ENCODE measurements at places on chromosomes 11 and 22.

GRCh38 chr22:44365832-44366231 is 53.1 kb upstream of the SHISAL1 start:
- no peak for DNase-seq

GRCh38 chr22:26952451-26953011 is 295.1 kb downstream of the MIAT start:
- DNase-seq: no peak

DNA sequence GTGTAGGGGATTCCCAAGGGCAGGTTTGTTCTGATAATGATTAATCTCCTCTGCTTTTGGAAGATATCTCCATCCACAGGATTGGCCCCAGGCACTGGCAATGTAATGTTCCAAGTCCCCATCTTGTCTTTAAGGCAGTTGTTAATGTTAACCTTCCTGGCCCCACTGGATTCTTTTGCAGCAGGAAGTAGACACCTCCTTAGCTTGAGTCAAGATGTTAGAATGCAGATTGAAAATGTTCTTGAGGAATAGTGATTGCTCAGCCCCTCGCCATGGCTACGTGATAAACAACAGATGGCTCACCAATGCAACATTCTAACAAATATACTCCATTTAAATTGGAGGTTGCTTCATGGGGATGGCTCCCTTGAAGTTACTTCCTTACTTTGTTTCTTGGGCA is 7.3 kb downstream of the HEPHL1 start:
- no peak for DNase-seq

GRCh38 chr11:43197379-43197778 is 114.4 kb upstream of the API5 start:
- no peak for DNase-seq

GRCh38 chr11:104657083-104657482 is 241.2 kb downstream of the CASP12 start:
- DNase-seq: no peak

DNA sequence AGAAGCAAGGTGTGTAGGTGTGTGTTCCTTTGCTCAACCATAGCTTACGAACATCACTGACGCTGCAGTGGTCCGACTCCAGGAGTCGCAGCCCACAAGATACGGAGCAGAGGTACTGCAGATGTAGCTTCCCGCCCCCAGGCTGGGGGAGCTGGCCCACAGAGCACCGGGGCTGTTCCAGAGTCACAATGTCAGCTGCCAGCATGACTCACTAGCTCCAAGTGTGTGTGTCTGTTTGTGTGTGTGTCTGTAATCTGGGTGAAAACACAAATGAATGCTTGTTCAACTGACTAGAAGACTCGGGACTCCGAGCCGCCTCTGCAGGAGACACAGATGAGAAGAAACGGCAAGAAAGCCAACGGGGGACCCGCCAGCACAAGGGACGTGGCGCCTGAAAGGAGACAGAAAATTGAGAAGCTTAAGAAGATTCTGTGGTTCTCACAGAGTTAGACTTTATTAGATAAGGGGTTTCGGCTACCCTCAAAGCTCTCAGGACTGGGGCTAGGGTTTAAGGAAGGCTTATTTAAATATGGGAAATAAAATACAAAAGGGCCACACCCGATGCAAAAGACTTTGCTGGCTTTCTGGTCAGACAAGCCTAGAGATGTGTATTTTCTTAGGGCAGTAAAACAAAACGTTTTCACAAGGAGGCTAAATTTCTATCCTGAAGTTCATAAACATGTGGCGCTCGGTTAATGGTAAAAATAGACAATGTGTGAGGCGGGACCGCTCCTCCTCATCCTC is 10.7 kb downstream of the VSIG10L2 start:
- DNase-seq: no peak
